H1 (cell line): ENCODE measurements at places on chromosomes 4 and X. TPM values are rescaled to one million over a fixed set of nuclear protein-coding genes. Genes with fewer than 3 reads are reported as not detected.

DNA sequence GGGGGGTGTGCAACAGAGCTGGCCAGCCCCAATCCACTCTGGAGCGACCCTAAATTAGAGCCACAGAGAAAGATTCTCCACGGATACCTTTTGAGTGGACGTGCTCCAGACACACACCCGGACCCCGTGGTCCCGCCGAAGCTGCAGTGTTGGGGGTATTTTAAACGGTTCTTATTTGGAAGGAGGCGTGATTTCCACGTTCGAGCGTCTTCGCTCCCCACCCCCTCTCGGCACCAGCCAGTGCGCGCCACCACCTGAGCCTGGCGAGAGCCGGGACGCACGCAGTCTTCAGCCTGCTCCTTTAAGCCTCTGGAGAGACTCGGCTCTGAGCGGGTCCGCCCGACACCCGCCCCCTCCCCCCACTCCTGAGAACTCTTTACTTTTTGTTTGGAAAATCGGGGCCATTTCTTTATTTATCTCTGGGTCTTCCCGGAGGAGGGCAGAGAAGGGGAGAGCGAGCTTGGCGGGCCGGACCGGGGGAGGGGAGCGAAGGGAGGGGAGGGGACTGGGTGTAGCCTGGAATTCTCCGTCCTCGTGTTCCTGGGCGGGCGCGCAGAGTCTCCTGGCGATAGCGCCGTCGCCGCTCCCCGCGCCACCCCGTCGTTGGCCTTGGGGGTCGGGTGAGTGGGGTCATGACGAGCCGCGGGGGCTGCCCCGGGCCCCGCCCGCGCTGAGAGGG, 668 bp upstream of the PTCHD1 start:
- peaks cover 5% of the 10 kb centered on the region for H3K4me1 ChIP-seq
- H3K4me3 ChIP-seq, result peak overlapping the region; percentile 49
- no peaks in the 10 kb centered on the region for H3K27me3 ChIP-seq
- H3K36me3 ChIP-seq, result no peaks in the 10 kb centered on the region
- no peak overlapping the region for H3K27ac ChIP-seq

DNA sequence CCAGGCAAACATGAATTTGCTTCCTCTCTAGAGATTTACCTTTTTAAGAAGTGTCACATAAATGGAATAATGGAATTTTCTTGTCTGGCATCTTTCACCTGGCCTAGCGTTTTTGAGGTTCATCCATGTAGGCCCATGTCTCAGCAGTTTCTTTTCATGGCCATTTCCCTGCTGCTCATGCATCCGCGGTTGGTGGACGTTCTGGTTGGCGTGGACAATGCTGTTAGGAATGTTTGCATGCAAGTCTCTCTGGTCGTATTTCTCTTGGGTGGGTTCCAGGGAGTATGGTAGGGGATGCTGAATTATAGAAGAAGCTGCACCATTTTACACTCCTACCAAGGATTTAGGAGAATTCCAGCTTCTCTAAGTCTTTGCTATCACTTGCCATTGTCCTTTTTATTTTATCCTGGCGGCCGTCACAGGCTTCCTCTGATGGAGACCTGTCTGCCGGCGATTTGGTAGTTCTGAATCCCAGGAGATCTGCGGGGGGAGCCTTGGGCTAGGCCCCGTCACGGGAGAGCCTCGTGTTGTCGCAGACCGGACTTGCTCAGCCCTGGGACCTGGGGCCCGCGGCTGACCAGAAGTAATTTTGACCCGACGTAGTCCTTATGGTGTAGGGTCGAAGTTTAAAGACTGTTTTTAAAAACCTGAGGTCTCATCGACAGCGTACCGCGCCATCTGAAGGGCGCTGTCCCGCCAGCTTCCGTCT, 56.9 kb upstream of the TADA2B start:
- peaks cover 17% of the 10 kb centered on the region for H3K4me1 ChIP-seq
- no peaks in the 10 kb centered on the region for H3K27me3 ChIP-seq
- no peaks in the 10 kb centered on the region for H3K36me3 ChIP-seq
- peak overlapping the region; percentile 67 for H3K27ac ChIP-seq

DNA sequence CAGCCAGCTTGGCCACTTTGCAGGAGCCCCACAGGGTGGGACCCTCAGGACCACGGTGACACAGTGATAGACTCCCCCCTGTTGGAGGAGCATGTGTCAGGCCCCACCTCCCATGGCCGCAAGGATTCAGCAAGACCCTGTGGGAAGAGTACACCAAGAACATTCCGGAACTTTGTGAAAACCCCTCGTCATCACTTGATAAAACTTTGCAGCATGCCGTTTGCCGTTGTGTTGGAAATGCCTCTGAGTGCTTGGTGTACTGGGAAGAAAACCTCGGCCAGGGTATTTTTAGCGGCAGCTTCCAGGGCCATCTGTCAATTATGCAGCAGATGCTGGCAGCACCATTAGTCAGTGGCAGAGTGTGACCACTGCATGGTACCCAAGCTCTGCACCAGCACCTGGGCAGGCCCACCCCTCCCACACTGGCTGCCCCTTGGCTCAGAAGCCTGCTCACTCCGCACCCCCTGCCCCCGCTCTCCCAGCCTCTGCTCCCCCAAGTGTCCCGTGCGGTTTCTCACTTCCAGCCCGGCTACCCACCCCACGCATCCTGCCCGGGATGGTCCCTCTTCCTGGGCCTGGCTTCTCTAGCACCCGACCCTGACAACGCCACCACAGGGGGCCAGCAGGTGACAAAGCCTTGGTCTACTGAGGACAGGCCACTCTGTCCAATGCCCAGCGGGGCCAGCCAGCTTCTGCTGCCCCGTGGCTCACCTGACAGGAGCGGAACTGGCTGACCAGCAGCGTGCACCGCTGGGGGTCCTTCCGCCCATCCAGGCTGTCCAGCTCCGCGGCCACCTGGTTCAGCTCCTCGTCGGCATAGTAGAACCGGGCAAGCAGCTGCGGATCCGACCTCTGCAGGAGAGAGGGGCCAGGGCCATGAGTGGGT, 65.0 kb downstream of the ZFYVE28 start:
- no peak overlapping the region for H3K27ac ChIP-seq
- H3K36me3 ChIP-seq, result no peaks in the 10 kb centered on the region
- H3K4me1 ChIP-seq, result peaks cover 3% of the 10 kb centered on the region
- H3K27me3 ChIP-seq, result no peaks in the 10 kb centered on the region
- no peak for DNase-seq

The HTN1 gene
- polyA plus RNA-seq, result not detected in 2 replicates

DNA sequence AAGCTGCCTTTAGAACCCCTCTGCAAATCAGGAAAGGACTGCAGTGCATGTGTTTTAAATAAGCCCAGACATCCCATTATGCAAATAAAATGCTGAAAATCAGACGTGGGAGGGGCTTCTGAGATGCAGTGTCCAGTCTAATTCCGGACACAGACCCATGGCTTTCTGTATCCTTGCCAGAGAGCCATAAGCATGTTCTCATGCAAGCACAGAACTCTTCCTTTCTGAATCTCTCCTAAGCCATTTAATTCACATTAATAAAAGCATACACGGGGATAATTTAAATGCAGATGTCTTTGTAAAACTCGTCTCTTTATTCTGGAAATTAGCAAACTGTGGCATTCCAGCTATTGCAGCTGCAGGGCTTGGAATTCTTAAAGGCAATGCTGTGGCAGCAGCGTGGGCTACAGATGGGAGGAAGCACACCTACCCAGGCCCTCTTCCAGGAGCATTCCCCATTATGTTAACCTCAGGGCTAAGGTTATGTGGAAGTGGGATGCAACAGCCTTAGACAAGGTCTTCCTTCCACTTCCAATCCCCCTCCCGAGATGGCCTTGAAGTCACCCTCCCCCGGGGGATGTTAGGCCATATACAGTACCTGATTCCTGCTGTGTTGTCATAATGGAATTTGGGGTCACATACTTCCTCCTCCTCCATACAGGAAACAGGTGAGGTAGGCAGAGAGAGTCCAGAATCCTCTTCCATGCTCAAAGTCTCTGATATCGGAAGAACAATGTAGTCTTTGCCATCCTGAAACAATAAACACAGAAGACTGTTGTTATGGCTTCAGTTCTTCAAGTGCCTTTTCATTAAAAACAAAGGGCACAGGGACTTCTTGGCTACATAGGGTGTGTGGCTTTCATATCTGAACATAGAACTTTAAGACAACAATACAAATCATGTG, 38.1 kb downstream of the KDR start:
- no peak overlapping the region for H3K4me3 ChIP-seq
- H3K4me1 ChIP-seq, result no peaks in the 10 kb centered on the region

GRCh38 chrX:55490121-55490520, 473 bp upstream of the USP51 start:
- H3K36me3 ChIP-seq, result no peaks in the 10 kb centered on the region
- peak overlapping the region; percentile 70; the same call in 1 of the 2 replicates for H3K4me3 ChIP-seq
- H3K27me3 ChIP-seq, result no peaks in the 10 kb centered on the region
- no peak for DNase-seq
- H3K4me1 ChIP-seq, result no peaks in the 10 kb centered on the region

DNA sequence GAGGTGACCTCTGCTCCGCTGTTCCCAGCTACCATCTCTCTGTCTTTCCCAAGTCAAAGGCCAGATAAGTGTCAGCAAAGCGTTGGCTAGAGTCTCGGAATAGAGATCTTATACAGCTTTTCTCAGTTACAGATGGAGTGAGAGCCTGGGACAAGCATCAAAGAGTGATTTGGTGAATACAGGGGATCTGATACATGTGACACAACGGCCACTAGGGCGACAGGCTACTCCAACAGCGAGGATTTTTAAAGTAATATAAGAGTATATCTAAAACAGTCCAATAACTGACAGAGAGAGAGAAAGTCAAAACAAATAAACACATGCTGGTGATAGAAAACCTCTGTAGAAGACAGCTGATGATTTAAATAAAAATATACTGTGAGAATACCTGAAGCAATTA, 433.1 kb upstream of the SMIM31 start:
- no peak overlapping the region for H3K27ac ChIP-seq
- no peaks in the 10 kb centered on the region for H3K27me3 ChIP-seq
- no peak overlapping the region for H3K4me3 ChIP-seq
- H3K36me3 ChIP-seq, result no peaks in the 10 kb centered on the region
- H3K4me1 ChIP-seq, result no peaks in the 10 kb centered on the region

DNA sequence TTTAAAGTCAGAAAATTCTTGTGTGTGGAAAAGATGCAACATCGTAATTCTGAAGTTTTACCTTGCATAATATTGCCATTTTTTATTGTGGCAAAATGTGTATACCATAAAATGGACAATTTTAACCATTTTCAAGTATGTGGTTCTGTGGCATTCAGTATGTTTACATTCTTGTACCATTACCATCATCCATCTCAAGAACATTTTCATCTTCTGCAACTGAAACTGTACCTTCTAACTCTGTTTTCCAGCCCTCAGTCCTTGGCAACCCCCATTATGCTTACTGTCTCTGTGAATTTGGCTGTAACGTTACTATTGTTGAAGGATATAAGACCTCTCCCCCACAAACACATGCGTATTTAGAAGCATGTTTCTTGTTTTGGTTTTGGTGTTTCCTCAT, 123.2 kb downstream of the BMPR1B start:
- no peaks in the 10 kb centered on the region for H3K36me3 ChIP-seq
- DNase-seq, result no peak
- H3K27me3 ChIP-seq, result no peaks in the 10 kb centered on the region
- H3K27ac ChIP-seq, result no peak overlapping the region

DNA sequence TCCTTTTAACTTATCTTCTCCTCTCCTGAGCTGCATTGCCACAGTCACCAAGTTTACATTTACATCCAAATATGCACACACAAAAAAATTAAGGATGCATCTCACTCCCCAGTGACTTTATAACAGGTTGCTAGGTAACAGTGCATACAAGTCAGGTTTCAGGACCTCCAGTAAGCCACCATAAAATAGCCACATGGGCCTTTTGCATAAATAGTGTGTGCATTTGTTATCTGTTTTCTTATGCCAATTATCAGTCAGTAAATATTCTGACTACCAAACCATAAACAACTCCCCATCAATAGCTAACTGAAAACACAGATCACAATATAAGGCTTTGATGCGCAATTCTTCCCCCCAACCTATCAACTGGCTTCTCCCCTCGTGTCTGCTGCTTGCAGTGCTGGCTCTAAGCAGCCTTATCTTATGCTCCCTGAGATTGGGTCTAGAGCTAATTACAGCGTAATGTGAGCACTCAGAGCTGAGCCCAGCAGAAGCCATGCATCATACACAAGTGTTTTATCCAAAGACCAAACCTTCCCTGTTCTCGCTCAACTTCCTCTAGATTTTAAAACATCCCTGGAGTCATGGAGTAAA, 55.4 kb downstream of the ZNF827 start:
- peaks cover 33% of the 10 kb centered on the region for H3K4me1 ChIP-seq
- no peak overlapping the region for H3K4me3 ChIP-seq
- H3K27me3 ChIP-seq, result no peaks in the 10 kb centered on the region
- H3K36me3 ChIP-seq, result peaks cover 7% of the 10 kb centered on the region
- DNase-seq, result no peak
- no peak overlapping the region for H3K27ac ChIP-seq

DNA sequence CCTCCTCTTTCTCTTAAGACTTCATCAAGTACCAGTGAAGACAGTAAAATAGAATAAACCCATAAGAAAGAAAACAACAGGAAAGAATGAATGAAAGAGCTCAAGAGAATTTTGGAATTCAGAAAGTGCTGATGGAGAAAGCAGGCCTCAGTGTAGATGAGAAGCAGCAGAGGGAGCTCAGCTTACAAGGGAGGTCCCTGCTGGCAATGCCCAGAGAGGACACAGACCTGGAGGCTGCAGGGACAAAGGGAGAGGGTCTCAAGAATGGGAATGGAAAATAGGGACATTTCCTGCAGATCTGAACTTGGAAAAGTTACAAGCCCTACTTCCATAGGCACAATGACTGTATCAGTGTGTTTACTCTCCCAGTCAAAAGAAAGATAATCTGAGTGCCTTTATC, 64.5 kb upstream of the MAGEA10 start:
- no peaks in the 10 kb centered on the region for H3K4me1 ChIP-seq
- no peak overlapping the region for H3K4me3 ChIP-seq
- H3K27me3 ChIP-seq, result no peaks in the 10 kb centered on the region
- no peak for DNase-seq
- H3K36me3 ChIP-seq, result no peaks in the 10 kb centered on the region
- H3K27ac ChIP-seq, result no peak overlapping the region

GRCh38 chrX:44174061-44174460, 169.4 kb downstream of the EFHC2 start:
- no peak for DNase-seq
- H3K27ac ChIP-seq, result no peak overlapping the region
- H3K4me1 ChIP-seq, result no peaks in the 10 kb centered on the region
- no peaks in the 10 kb centered on the region for H3K27me3 ChIP-seq
- H3K36me3 ChIP-seq, result no peaks in the 10 kb centered on the region
- H3K4me3 ChIP-seq, result no peak overlapping the region

DNA sequence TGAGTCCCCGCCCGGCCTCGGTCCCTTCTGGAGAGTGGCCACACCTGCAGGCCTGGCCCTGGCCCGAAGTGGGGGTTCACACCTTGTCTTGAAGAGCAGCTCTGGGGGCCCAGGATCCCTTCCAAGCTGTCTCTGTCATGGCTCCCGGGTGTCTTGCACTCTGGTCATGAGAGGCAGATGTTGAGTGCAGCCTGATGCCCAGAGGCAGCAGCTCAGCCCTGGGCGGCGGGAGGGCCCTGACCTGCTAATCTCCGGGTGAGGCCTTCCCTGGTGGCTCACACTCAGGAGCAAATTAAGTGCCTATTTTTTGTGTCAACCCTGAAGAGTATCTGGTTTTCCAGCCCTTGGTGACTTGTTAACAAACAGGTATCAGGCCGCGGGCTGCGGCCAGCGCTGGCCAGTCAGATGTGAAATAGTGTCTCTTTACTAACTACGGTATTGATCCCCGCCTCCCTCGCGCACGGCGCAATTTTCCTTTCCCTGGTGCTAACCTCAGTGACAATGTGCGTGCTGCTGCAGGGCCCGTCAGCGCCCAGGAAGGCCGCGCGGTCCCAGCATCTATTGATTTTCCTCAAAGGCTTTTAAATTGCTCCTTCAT, 24.2 kb downstream of the NKX1-1 start:
- DNase-seq, result no peak
- peaks cover 1% of the 10 kb centered on the region; the same call in 1 of the 2 replicates for H3K36me3 ChIP-seq
- H3K27ac ChIP-seq, result no peak overlapping the region
- H3K4me1 ChIP-seq, result no peaks in the 10 kb centered on the region
- H3K27me3 ChIP-seq, result no peaks in the 10 kb centered on the region
- no peak overlapping the region for H3K4me3 ChIP-seq
